ENCODE measurements at places on chromosomes 7 and 10. TPM values are rescaled to one million over a fixed set of nuclear protein-coding genes. Genes with fewer than 3 reads are reported as not detected.

The CARD11 gene
- total RNA-seq: under 0.01 TPM

The CDCA7L gene
- total RNA-seq: 116 TPM

The CDH23 gene
- 0.25 TPM for total RNA-seq

The TECTB gene
- total RNA-seq: not detected

The FFAR4 gene
- total RNA-seq: not detected

The OPN1SW gene
- total RNA-seq: not detected

The AGAP3 gene
- 50.2 TPM for total RNA-seq

The MRPS24 gene
- total RNA-seq: 137 TPM

The ZNF488 gene
- total RNA-seq: 0.18 TPM

The TM9SF3 gene
- 73.8 TPM for total RNA-seq

Measured in fibroblast of the aortic adventitia (primary cell).